NCI-H226 (cell line): ENCODE measurements at places on chromosomes 7 and 10.

DNA sequence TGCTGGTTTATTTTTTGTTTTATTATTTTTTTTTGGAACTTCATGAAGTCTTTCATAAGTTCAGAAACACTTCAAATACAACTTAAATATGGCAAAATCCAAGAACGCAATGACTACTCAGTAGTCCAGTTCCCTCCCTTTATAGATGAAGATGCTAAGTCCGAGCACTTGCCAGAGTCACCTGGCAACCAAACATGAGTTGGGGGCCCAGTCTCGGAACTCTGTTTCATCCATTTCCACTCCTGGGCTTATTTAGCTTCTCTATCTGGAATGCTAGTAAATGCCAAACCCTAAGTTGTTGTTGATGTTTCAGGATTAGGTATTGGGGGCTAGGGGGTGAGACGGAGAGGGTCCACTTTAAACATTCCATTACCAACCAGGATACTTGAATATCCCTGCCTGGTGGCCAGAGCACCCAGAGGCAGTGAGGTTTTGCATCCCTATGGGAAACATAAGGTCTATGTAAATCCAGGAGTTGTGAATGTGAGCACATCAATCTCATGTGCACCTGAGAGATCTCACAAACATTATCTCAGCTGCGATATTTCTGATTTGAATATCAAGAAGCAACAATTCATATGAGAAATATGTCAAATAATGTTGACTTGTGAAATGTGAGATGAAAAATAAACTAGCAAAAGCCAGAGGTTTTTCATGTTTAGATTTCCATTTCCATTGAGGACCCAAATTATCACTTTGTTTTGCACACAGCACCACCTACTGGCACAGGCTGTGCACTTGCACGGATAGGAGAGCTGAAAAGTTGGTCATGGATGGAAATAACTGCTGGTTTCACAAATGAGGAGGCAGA is 129.3 kb downstream of the PKD1L1 start:
- peak; percentile 29 for DNase-seq

DNA sequence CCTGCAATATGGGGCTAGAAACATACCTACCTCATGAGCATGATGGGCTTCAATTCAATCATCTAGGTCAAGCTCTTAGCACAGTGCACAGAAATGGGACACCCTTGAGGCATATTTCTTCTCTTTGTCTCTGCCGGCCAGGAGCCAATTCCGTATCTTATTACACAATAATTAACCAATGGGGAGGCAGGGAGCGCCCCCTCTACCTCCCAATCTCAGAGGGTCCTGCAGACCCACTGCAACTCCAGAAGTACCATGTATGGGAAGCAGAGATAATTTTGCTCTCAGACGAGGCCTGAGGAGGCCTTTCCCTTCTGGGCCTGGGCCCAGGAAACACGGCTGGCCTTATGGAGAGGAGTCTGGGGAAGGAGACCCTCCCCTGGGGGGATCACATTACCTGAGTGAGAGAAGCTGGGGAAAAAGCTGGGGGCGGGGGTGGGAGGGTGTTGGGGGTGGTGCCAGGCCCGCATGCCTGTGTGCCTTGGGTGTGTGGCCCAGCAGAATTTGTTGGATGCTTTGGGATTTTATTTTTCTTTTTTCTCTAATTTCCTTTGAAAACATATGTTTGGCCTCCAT is 155.5 kb downstream of the UBE2H start:
- DNase-seq: no peak

GRCh38 chr10:103278862-103279298 is 1.9 kb downstream of the INA start:
- DNase-seq: peak; percentile 27

- DNase-seq: no peak
These were observed 2.3 kb upstream of the ELFN1 start for GRCh38 chr7:1667566-1668395.

GRCh38 chr10:32922170-32922569 is 35.9 kb downstream of the ITGB1 start:
- DNase-seq: no peak

DNA sequence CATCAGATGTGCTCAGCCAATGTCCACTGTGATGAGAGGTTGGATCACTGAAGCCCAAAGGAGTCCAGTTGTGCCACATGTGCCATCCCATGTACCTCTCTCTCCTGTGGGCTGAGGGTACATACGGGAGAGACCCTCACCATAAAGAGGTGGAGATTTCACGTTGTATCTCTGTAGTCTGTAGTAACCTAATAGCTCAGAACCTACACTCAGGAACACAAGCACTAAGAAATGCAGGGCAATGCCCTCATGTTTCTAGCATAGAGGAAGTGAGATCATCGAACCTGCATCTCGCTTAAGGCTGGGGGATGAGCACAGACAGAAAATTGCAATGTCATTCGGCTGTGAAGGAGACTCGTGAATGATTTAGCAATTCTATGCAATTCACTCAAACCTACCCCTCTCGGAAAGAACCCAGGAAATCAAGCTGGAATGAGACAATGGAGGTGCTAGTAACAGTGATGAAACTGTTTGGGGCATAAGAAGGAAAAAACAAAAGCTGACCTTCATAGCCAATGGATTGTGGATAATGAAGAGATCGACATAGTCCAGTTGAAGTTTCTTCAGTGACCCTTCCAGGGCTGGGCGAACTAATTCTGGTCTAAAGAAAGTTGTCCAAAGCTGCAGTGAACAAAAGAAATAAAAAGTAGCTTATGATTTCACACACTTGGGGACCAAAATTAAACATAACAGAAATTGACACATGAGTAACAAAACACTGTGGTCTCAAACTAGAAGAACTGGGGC is 80.3 kb upstream of the UCN3 start:
- DNase-seq: peak; percentile 59

GRCh38 chr10:75397496-75398199 is 3.9 kb downstream of the ZNF503 start:
- no peak for DNase-seq

- no peak for DNase-seq
These were observed 97.8 kb upstream of the EEPD1 start for GRCh38 chr7:36055207-36055606.

DNA sequence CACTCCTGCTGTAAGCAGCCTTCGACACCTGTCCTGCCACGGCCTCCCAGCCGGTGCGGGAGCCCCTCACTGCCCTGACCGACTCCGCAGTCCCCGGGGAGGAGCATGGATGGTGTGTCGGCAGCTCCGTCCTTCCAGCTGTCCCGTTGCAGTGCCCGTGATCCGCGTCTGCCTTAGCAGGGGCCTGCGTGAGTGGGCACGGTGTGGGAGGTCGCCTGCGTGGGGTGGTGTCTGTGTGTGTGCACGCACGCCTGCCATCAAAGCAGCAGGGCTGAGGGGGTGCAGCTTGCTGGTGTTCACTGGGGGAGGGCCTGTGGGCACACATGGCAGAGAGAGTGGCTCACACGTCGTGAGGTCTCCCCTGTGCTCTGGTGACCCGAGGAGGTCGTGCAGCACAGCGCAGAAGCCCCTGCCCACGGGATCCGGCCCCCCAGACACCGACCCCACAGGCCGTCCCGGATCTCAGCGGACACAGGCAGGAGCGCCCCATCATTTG is 10.3 kb downstream of the MAFK start:
- no peak for DNase-seq

DNA sequence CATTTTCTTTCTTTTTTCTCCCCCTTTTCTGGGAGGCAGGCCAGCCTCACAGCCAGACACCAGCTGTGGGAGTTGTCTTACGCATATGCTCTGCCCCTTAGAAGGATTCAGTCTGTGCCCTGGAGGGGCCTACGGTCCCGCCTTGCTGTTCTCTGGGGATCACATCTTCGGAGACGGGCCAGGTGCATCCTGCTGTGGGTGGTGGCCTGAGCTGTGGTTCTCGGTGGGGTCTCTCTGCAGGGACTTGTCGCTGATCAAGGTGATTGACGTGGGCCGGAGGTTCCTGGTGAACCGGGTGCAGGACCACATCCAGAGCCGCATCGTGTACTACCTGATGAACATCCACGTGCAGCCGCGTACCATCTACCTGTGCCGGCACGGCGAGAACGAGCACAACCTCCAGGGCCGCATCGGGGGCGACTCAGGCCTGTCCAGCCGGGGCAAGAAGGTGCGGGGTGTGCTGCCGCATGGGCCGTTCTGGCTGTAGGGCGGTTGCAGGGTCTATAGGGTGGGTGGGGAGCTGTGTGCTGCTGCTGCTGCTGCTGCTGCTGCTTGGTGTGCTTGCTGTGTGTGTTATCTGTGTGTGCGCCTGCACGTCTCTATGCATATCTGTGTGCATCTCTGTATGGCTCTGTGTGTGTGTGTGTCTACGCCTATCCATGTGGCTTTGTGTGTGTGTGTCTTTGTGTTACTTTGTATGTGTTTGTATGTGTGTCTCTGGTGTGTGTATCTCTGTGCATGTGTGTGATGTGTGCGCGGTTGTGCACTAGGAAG is 17.9 kb downstream of the PFKFB3 start:
- no peak for DNase-seq

DNA sequence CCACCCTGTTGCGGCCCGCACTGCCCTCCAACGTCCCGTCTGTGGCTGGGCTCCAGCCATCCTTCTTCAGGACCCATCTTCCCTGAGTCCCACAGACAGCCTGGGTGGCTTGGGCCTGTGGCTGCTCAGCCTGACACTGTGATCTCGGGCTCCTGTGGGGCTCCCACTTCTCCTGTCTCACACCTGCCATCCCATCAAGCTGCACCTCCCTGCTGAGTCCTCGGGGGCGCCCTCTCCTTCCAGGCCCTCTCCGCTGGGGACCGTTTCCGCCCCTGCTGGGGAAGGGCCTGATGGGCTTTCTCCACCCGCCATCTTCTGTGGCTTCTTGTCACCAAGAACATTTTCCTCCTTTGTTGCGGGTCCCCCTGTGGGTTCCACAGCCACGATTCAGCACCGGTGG is 173.8 kb upstream of the PPP2R2D start:
- no peak for DNase-seq

DNA sequence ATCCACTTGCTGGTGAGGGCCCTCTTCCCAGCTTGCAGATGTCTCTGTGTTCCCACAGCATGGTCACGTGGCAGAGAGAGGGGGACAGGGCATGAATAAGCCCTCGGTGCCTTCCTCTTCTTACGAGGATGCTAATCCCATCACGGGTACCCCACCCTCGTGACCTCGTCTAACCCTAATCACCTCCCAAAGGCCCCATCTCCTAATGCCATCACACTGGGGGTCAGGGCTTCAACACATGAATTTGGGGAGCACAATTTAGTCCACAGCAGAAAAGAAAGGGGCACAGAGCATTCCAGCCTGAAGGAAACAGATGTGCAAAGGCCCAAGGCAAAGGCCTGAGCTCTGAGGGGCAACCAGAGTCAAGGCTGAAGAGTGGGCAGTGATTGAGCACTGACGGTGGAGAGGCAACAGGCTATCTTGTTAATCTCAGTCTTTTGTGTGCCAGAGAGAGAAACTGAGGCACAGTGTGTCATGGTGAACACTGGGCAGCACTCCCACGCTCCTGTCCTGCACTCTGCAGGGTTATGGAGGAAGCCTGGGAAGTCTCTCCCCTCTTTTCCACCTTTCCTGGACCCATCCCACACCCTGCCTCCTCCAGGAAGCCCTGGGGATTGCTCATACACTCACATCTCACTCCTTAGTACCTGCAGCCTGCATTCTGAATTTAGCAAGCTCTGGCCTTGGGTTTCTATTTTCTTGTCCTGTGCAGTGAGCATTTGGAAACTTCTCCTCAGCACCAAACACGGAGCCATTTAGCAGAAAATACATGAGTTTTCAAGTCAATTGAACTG is 49.0 kb downstream of the ALOX5 start:
- DNase-seq: no peak

- no peak for DNase-seq
These were observed 550.6 kb downstream of the GLRX3 start for GRCh38 chr10:130686689-130687300.

DNA sequence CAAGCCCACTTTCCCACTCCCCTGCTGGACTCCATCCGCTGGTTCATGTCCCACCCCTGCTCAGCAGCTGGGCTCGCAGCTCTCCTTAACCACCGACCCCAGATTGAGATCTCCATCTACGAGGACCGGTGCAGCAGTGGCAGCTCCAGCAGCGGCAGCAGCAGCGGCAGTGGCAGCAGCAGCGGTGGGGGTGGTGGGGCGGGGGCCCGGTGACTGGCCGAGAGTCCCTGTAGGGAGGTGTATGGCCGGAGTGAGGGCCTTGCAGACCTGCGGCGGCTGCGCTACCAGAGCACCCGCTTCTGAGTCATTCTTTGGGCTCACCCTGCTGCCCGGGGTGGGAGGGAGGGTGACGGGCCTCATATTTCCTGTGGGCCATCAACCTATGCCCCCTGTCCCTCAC is 15.8 kb downstream of the GOLGA7B start:
- no peak for DNase-seq

GRCh38 chr10:33153968-33154327 is 180.5 kb downstream of the NRP1 start:
- DNase-seq: no peak

DNA sequence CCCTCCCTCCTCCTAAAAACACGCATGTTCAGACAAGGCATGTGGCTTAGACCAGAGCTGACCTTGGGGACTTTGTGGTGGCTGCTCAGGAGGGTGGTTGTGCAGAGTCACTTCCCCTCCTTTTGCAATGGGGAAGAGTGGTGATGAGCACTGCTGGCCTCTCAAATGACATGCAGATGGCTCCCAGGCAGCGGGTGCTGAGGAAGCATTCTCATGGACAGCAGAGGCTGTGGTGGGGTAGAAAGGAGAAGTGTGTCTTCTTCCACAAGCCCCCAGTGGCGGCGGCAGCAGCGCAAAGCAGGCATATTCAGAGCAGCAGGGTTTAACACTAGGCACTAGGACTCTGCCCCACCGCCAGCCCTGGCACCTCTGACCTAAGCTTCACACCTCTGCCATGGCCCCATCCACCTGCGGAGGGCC is 105.9 kb upstream of the ANLN start:
- DNase-seq: no peak

- no peak for DNase-seq
These were observed at the start of gene WNT2 for GRCh38 chr7:117322741-117323304. TSS of gene WNT2 (minus strand) at chr7:117323058. CDS start at chr7:117322989, 69 bp downstream.

- DNase-seq: no peak
These were observed 1.3 kb upstream of the CLDN12 start for GRCh38 chr7:90401989-90402388.

- DNase-seq: peak; percentile 3
These were observed 65.4 kb upstream of the MXI1 start for GRCh38 chr10:110141871-110142635.

GRCh38 chr7:105585850-105586500 is 4.7 kb upstream of the EFCAB10 start:
- no peak for DNase-seq

- DNase-seq: no peak
These were observed 34.2 kb upstream of the ADRB1 start for GRCh38 chr10:114009281-114009996.

DNA sequence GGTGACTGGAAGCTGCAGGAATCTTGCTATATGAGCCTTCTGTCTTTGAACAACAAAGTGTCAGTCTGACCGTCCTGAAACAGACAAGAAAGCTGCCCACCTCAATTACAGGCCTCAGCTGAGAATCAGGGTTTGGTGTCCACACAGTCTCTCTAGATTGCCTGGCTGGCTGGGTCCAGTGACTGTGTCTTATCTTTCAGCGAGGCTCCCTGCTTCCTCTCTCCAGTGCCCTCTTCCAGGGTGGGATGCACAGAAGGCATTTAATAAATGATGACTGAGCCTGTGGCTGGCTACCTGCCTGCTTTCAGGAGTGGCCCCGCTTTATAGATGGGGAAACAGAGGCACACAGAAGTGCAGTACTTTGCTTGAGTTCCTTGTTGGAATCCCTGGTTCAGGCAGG is 27.4 kb downstream of the FGF8 start:
- DNase-seq: no peak

GRCh38 chr10:78188446-78188845 is 154.8 kb downstream of the RPS24 start:
- DNase-seq: no peak

- DNase-seq: no peak
These were observed 415.1 kb downstream of the PAXIP1 start for GRCh38 chr7:154587792-154588191.

- no peak for DNase-seq
These were observed 35.4 kb downstream of the CTTNBP2 start for GRCh38 chr7:117837841-117838240.
